Stimulated activated CD8-positive, alpha-beta memory T cell treated with anti-CD3 and anti-CD28 coated beads, Interleukin-4, amount 100 ng/mL, for 1 hour (primary cell): ENCODE measurements at places on chromosomes 3 and 15.

GRCh38 chr15:90212221-90213098 is 11.3 kb downstream of the SEMA4B start:
- no peak for DNase-seq

GRCh38 chr3:105847452-105847851 is 21.4 kb downstream of the CBLB start:
- no peak for DNase-seq

DNA sequence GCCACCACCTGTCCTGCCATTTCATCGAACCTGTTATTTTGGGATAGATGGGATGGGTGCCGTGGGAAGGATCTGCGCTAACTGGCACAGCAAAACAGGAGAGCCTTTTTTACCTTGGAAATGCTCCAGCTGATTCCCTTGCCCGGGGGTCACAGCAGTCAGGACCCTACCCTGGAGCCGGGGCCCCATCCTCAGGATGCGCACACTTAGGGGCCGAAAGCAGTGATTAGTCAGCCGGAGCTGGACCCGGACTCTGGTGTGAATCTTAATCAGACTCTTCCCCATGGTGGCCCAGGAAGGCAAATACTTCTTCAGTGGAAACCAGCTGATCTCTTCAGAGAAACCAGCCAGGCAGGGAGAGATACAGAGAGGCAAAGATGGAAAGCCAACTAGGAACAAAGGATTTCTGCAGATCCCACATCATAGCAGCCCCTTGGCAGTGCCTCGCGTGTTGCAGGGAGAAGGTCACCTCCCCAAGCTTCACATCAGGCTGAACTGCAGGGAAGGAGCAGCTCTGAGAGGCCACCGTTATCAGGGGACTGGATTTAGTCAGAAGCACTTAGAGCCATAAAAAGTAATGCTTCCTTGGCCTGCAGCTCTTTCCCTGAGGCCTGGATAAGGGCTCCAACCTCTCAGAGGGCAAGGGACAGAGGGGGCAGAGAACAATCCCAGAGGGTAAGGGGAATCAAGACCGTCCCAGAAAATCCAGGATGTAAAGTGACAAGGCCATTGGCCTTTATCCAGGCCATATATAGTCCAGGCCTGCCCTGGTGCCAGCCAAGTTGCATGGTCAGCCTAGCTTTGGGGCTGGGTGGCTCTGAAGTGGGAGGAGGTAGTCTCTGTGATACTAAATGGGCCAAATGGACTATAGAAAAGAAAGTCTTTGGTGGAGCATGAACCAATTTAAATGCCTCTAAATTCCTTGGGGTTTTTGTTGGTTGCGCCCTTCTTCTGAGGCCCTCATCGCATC is 52.9 kb downstream of the WDR76 start:
- DNase-seq, result no peak

DNA sequence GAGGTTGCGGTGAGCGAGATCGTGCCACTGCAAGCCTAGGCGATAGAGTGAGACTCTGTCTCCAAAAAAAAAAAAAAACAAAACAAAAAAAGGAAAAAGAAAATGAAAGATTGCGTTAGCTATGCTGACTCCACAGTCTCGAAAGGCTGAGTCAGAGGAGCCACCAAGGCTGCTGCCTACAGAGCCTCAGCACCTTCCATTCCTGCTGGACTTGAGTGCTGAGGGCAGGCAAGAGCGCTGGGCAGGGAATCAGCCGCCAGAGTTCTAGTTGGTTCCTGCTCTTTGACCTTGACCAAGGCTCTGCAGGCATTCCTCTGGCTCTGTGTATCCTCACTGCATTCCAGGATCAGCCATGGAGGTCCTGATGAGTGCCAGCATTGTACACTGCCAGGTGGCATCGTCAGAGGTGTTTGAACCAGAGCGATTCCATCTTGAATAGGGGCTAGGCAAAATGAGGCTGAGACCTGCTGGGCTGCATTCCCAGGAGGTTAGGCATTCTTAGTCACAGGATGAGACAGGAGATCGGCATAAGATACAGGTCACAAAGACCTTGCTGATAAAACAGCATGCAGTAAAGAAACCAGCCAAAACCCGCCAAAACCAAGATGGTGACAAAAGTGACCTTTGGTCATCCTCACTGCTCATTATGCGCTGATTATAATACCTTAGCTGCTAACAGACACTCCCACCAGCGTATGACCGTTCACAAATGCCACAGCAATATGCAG is 5.9 kb downstream of the MESP2 start:
- DNase-seq, result no peak

DNA sequence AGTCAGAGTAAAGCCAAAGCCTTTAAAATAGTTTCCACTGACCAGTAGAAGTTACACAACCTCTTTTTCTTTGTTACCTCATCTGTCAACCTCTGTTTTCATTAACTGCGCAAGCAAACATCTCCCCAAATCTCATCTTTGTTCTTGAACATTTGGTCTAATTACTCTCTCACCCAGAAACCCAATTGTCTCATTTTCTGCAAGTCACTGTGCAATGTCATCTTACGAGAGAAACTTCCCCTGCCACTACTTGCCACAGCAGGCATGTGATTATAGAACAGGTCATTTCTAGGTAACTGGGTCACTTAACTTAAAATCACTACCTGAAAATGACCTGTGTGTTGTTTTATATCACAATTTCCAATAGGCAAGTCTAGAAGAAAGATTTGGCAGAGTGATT is 159.4 kb downstream of the SI start:
- DNase-seq, result no peak

DNA sequence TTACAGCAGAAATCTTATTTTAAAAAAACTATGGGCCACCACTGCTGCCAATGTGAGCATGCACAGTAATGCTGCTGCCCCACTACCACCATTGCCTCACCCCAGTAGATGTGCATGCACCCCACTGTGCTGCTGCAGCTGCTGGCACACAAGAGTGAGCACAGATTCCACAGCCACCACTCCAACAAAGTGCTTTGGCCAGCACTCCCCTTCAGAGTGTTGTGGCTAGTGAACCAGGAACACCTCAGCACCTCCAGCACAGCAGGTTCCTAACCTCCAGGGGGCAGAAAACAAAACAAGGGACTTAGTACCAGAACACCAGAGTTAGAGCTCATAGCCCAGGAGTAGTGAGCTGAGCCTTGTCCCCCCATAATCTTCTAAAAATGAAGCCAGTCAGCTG is 629.6 kb downstream of the PYDC2 start:
- DNase-seq, result no peak

GRCh38 chr15:98794211-98794610 is 145.9 kb downstream of the IGF1R start:
- DNase-seq, result no peak
